ENCODE measurements at places on chromosomes 6 and 20.

- no peak for DNase-seq
Measured at GRCh38 chr6:170173335-170173881, 117.5 kb downstream of the DLL1 start.

GRCh38 chr6:101645770-101646169 lies 252.3 kb downstream of the GRIK2 start:
- DNase-seq = no peak

DNA sequence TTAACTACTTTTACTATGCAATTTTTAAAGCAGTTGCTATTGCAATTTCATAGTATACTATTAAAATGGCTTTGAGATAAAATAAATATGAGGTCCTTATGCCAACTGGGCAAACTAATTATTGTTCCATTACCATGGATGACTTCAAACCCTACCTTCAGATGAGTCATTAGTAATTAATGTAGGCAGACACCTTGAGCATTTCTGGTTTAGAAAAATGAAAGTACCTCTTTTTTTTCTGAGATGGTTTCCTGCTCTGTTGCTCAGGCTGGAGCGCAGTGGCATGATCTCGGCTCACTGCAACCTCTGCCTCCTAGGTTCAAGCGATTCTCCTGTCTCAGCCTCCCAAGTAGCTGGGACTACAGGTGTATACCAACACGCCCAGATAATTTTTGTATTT lies 11.9 kb downstream of the ASF1A start:
- no peak for DNase-seq

GRCh38 chr6:131949909-131950766 lies 1.0 kb downstream of the CCN2 start:
- peak; percentile 51 for DNase-seq

DNA sequence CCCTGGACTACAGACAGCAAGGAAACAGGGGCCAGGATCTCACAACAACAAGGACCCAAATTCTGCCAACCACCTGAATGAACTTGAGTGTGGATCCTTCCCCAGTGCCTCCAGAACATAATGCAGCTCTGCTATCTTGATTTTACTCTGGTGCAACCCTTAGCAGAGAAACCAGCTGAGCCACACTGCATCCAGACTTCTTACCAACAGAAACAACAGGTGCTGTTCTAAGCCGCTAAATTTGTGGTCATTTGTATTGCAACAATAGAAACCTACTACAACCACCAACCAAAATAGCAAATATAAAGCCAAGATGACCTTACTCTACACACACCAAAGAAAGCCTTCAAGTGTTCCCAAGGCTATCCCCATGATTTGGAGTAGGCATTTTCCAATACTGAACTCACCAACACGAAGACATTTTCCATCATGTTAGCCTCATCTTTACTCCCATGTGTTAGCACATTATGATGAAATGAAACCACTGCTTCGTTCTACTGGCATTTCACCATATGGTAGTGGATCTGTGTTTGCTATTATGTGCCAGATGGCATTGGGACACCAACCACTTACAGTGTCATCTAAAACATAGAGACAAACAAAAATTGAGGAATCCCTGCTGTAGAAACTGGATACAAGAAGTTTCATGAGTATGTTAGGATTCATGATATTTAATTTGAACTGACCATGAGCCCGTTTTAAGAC lies 249.8 kb upstream of the ID4 start:
- no peak for DNase-seq

All from GM20000 (cell line).